ENCODE measurements at places on chromosomes 13 and 19. TPM values are rescaled to one million over a fixed set of nuclear protein-coding genes. Genes with fewer than 3 reads are reported as not detected.
A peak's percentile ranks its signal among the peaks of the same experiment; 100 is the strongest.

DNA sequence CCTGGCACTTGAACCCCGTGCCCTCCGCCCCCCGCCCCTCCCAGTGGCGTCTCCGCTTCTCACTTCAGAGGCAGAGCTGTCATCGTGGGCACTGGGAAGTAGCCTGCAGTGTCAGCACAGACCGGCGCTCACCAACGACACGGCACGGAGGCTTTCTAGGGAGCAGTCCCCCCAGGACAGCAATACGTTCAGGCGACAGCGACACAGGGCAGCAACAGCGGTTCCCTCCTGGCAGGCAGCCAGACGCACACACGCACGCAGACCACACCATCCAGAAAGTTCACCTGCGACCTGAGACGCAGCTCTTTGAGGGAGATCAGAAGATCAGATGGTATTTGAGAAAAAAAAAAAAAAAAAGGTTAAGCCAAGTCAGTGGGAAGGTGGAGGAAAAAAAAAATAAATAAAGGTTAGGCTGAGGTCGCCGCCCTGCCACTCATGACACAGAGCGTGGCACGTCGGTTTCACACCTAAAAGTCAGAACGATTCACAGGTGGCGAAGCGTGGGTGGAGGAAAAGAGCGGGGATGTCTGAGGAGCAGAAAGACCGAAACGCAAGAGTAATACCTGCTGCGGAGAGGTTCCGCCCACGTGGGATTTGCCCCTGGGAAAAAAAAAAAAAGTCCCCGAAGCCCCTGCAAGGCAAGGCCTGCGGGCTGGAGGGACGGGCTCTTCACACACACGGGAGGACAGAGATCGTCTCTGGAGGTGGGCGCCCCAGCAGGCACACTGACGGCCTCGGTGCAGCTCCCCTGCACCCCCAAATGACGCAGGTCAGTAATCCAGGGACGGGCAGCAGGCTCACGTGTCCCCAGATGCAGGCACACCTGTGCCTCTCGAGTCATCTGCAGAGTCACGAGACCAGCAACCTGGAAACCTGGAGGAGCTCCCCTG is 94.5 kb downstream of the GNG7 start:
- no peaks in the 10 kb centered on the region for H3K27me3 ChIP-seq
- DNase-seq: no peak
- H3K4me1 ChIP-seq: no peaks in the 10 kb centered on the region
- H3K27ac ChIP-seq: no peak overlapping the region
- no peaks in the 10 kb centered on the region for H3K36me3 ChIP-seq

- no peaks in the 10 kb centered on the region for H3K36me3 ChIP-seq
- no peak overlapping the region for H3K27ac ChIP-seq
- peaks cover 3% of the 10 kb centered on the region for H3K27me3 ChIP-seq
These were observed 3.4 kb downstream of the DMKN start for GRCh38 chr19:35509861-35510625.

GRCh38 chr13:84865783-84866221 is 933.4 kb downstream of the SLITRK6 start:
- H3K27me3 ChIP-seq: no peaks in the 10 kb centered on the region
- no peak for DNase-seq
- H3K4me1 ChIP-seq: no peaks in the 10 kb centered on the region

DNA sequence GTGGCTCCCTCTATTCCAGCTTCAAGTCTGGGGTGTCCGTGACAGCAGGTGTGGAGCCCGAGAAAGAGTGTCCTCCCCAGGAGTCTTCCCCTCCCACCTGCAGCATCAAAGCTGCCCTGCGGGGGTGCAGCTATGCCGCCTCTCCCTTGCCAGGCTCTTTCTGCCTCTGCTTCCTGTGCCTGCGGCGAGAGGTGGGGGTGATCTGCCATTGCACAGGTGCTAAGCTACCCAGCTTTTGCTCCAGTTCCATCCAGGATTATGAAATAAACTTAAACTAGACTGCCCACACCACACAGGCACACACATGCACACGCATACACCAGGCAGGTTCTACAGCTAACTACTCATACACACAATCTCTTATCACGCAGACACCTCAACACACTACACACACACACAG is 104.7 kb upstream of the CLDN10 start:
- no peaks in the 10 kb centered on the region for H3K36me3 ChIP-seq
- no peaks in the 10 kb centered on the region for H3K4me1 ChIP-seq
- no peak overlapping the region for H3K4me3 ChIP-seq
- no peak overlapping the region for H3K27ac ChIP-seq

GRCh38 chr13:54879036-54879435 is 1850.4 kb downstream of the OLFM4 start:
- no peak overlapping the region for H3K27ac ChIP-seq
- H3K36me3 ChIP-seq: no peaks in the 10 kb centered on the region
- DNase-seq: no peak

DNA sequence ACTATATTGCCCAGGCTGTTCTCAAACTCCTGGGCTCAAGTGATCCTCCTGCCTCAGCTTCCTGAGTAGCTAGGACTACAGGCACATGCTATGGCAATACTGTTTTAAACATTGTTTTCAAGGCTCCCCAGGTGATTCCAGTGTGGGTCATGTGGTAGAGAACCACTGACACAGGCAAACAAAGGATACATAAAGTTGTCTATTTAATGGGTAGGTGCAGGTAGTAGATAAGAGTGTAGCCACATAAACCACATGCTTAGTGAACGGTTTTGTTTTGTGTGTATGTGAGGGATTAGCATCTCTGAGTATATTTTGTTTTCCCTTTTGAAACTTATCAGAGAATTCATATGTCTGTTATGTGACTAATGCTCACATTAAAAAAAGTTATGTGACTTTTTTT is 36.7 kb downstream of the USPL1 start:
- H3K36me3 ChIP-seq: no peaks in the 10 kb centered on the region
- H3K27ac ChIP-seq: no peak overlapping the region
- H3K4me1 ChIP-seq: no peaks in the 10 kb centered on the region
- DNase-seq: no peak

DNA sequence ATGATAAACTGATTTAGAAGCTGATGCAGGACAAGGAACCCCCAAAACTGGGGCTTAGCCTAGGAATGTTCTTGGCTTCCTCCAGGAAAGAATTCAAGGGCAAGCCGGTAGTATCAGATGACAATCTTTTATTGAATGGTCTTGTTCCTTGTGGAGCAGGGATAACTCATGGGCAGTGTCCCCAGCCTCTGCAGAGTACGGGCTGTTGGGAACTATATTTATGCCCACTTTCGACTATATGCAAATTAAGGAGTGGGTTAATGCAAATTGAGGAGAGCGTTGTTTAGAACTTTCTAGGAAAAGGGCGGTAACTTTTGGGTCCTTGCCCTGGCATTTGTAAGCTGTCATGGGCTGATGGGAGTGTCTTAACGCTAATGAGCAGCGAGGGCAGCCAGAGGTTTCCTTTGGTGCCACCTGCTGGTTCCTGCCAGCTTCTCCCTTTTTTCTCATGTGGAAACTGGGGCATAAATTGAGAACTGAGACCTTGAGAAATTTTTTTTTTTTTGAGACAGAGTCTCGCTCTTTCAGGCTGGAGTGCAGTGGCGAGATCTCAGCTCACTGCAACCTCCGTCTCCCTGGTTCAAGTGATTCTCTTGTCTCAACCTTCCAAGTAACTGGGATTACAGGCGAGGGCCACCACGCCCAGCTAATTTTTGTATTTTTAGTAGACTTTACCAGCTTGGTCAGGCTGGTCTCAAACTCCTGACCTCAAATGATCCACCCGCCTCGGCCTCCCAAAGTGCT is 79.4 kb upstream of the ABCC4 start:
- no peaks in the 10 kb centered on the region for H3K36me3 ChIP-seq
- peak; percentile 83 for DNase-seq
- no peak overlapping the region for H3K4me3 ChIP-seq
- no peaks in the 10 kb centered on the region for H3K27me3 ChIP-seq
- H3K4me1 ChIP-seq: no peaks in the 10 kb centered on the region

DNA sequence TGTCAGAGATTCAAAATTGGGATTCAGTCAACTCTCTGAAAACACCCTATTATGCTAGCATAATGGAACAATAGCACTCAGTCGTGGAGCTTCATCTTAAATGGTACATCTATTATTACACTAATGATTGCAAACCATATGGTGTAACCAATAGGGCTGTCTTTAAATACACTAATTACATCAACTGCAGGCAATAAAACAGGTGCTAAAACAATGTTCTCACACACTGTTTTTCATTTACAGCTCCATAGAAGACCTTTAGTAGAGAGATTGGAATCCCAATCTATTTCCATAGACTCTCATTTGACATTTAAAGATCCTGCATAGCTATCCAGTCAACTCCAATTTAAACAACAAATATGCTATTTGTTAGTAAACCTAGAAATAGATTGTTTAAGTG is 1917.4 kb downstream of the OLFM4 start:
- H3K4me1 ChIP-seq: no peaks in the 10 kb centered on the region
- H3K27ac ChIP-seq: no peak overlapping the region
- H3K27me3 ChIP-seq: no peaks in the 10 kb centered on the region
- DNase-seq: no peak
- no peak overlapping the region for H3K4me3 ChIP-seq

GRCh38 chr19:47456721-47457474 is 14.8 kb downstream of the SLC8A2 start:
- no peak overlapping the region for H3K4me3 ChIP-seq
- DNase-seq: no peak
- H3K27me3 ChIP-seq: peaks cover 29% of the 10 kb centered on the region
- no peaks in the 10 kb centered on the region for H3K36me3 ChIP-seq
- H3K27ac ChIP-seq: no peak overlapping the region
- no peaks in the 10 kb centered on the region for H3K4me1 ChIP-seq

- no peaks in the 10 kb centered on the region for H3K36me3 ChIP-seq
- no peaks in the 10 kb centered on the region for H3K27me3 ChIP-seq
- H3K4me1 ChIP-seq: no peaks in the 10 kb centered on the region
- no peak overlapping the region for H3K27ac ChIP-seq
- DNase-seq: no peak
These were observed 3.6 kb upstream of the PRODH2 start for GRCh38 chr19:35816262-35816661.

DNA sequence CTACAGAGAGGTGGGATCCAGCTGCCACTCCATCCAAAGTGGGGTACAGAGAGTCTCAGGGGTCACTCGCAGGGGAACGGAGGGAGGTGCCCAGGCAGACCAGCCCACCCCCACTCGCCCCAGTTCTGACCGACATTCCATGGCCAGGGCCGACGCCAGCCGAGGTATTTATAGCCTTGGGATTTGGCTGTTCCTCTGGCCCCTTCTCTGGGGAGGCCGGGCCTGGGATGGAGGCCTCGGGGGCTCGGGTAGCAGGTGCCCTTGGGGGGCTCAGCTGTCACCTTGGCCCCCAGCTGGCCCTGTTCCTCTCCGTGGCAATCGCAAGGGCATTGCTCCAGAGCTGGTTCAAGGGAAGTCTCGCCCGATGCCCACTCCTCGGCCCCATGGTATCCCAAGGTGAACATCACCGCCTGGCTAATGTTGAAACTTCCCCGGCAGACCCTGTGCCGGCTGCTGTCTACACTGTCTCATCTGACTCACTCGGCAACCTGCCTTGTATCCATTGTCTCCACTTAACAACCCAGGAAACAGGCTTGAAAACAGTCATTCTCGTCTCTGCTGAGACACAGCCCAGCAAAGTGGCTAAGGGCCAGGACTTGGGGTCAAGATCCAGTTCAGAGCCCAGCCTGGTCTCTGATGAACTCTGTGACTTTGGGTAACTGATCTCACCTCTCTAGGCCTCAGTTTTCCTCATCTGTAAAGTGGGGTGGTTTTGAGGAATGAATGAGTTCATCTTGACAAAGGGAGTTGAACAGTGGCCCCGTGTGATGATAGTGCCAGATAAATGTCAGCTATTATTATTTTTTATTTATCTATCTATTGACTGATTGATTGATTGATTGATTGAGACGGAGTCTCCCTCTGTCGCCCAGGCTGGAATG is 9.7 kb downstream of the PRKACA start:
- no peaks in the 10 kb centered on the region for H3K36me3 ChIP-seq
- peaks cover 51% of the 10 kb centered on the region for H3K4me1 ChIP-seq
- peak overlapping the region; percentile 84 for H3K27ac ChIP-seq
- H3K4me3 ChIP-seq: no peak overlapping the region

DNA sequence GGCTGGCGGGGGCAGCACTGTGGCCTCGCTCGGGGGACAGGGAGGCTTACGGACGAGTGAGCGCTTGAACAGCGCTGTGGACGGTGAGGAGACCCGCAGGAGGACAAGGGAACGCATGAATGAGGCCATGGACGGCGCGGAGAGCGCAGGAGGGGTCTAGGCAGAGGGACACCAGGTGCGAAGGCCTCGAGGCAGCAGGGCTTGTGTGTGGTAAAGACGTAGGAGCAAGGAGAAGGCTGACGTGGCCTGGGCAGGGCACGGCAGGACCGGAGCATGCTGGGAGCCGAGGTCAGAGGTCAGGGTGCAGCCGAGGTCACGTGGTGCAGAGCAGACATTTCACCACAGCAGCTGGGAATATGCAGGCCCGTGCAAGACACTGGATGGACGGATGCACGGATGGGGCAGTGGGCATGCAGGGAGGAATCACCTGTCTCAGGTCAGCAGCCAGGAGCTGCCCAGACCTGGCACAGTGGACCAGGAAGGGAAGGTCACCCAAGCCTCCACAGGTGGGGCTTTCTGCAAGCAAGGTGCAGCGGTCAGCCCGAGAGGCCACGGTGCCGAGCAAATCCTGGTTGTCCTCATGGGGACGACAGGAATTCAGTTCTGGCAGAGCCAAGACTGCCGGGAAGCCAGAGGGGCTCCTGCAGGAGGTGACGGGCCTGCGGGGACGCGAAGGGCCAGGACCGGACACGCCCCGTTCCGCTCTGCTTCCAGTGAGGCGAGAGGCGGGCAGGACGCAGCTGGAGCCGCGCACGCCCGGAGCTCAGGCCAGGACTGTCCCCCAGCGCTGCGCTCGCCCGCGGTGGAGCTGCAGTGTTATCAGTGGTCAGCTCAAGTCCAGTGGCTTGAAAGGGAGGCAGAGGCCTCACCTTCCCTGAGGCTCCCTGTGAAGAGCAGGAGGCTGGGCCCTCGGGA is 72.2 kb downstream of the RASA3 start:
- no peak for DNase-seq
- H3K4me3 ChIP-seq: no peak overlapping the region
- peaks cover 41% of the 10 kb centered on the region for H3K4me1 ChIP-seq
- H3K36me3 ChIP-seq: no peaks in the 10 kb centered on the region

GRCh38 chr19:58007285-58007684 is 4.7 kb upstream of the ZNF606 start:
- no peak for DNase-seq
- H3K27ac ChIP-seq: no peak overlapping the region
- H3K4me1 ChIP-seq: no peaks in the 10 kb centered on the region

DNA sequence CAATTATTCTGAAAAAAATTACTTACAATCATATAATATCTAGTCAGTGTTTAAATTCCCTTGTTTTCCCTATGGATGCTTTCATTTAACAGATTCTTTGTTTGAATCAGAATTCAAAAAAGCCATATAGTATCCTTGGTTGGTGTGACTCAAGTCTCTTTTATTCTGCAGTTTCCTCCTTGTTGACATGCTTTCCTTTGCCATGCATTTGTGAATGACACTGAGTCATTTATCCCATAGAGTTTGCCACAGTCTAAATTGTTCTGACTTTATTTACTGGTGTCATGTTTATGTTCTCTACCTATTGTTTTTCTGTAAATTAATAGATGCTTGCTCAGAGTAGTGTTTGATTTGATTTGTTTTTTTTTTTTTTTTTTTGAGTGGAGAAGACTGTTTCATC is 893.8 kb upstream of the SLC10A2 start:
- no peak for DNase-seq
- H3K36me3 ChIP-seq: no peaks in the 10 kb centered on the region
- H3K4me3 ChIP-seq: no peak overlapping the region
- H3K27me3 ChIP-seq: no peaks in the 10 kb centered on the region

Gene CYP2S1
- 1.6 TPM for total RNA-seq

Gene C19orf85
- total RNA-seq: not detected

Gene U2AF2
- total RNA-seq: 86.1 TPM

Gene KCNJ14
- total RNA-seq: 0.65 TPM

Gene LILRA6
- 6.3 TPM for total RNA-seq

Gene PRR22
- total RNA-seq: 1.3 TPM

Gene GPR108
- total RNA-seq: 122 TPM
